ENCODE measurements at places on chromosomes 7 and 10. TPM values are rescaled to one million over a fixed set of nuclear protein-coding genes. Genes with fewer than 3 reads are reported as not detected.

HGF gene
- total RNA-seq = 10.9 TPM

CDC14C gene
- total RNA-seq = 0.22 TPM

CYP3A5 gene
- total RNA-seq = 4.6 TPM

PDK4 gene
- 8.9 TPM for total RNA-seq

WNT8B gene
- 0.16 TPM for total RNA-seq

KIN gene
- 13.8 TPM for total RNA-seq

PAPOLB gene
- total RNA-seq = 1.5 TPM

SRGN gene
- 55.0 TPM for total RNA-seq

PRRT4 gene
- total RNA-seq = 6.8 TPM

GPR26 gene
- 1.4 TPM for total RNA-seq

PRKCQ gene
- 8.7 TPM for total RNA-seq

GIMAP2 gene
- 7.6 TPM for total RNA-seq

FAM237B gene
- total RNA-seq = not detected

TACC2 gene
- 44.5 TPM for total RNA-seq

PTN gene
- 162 TPM for total RNA-seq

NRAP gene
- total RNA-seq = 13.0 TPM

FANK1 gene
- 3.1 TPM for total RNA-seq

PIK3AP1 gene
- total RNA-seq = 5.4 TPM

C1QL3 gene
- total RNA-seq = 3.4 TPM

LEP gene
- total RNA-seq = not detected

STEAP1 gene
- total RNA-seq = 10.2 TPM

IRF5 gene
- 2.3 TPM for total RNA-seq

TLX1 gene
- not detected for total RNA-seq

OR6V1 gene
- total RNA-seq = not detected

GARS1 gene
- total RNA-seq = 74.7 TPM

CALHM2 gene
- 12.4 TPM for total RNA-seq

TCF7L2 gene
- 21.1 TPM for total RNA-seq

GPR141 gene
- total RNA-seq = 1.9 TPM

NPSR1 gene
- 0.99 TPM for total RNA-seq

MET gene
- 43.3 TPM for total RNA-seq

TEX36 gene
- total RNA-seq = not detected

AKR1C4 gene
- total RNA-seq = not detected

MRLN gene
- 23.1 TPM for total RNA-seq

PLAC9 gene
- total RNA-seq = 43.8 TPM

KLF14 gene
- 0.16 TPM for total RNA-seq

ATP6V0A4 gene
- total RNA-seq = 0.66 TPM

MOGAT3 gene
- total RNA-seq = not detected

TCERG1L gene
- total RNA-seq = 3.0 TPM

VTI1A gene
- total RNA-seq = 110 TPM

CFAP69 gene
- total RNA-seq = 29.0 TPM

SLC29A4 gene
- 24.8 TPM for total RNA-seq

DLX5 gene
- not detected for total RNA-seq

LRRN3 gene
- total RNA-seq = 41.4 TPM

DNA2 gene
- total RNA-seq = 10.2 TPM

CLDN4 gene
- total RNA-seq = 15.8 TPM

FEZF1 gene
- total RNA-seq = 0.27 TPM

Data from camera-type eye (tissue), 1 donor.